ENCODE measurements at places on chromosomes 3 and 15.

DNA sequence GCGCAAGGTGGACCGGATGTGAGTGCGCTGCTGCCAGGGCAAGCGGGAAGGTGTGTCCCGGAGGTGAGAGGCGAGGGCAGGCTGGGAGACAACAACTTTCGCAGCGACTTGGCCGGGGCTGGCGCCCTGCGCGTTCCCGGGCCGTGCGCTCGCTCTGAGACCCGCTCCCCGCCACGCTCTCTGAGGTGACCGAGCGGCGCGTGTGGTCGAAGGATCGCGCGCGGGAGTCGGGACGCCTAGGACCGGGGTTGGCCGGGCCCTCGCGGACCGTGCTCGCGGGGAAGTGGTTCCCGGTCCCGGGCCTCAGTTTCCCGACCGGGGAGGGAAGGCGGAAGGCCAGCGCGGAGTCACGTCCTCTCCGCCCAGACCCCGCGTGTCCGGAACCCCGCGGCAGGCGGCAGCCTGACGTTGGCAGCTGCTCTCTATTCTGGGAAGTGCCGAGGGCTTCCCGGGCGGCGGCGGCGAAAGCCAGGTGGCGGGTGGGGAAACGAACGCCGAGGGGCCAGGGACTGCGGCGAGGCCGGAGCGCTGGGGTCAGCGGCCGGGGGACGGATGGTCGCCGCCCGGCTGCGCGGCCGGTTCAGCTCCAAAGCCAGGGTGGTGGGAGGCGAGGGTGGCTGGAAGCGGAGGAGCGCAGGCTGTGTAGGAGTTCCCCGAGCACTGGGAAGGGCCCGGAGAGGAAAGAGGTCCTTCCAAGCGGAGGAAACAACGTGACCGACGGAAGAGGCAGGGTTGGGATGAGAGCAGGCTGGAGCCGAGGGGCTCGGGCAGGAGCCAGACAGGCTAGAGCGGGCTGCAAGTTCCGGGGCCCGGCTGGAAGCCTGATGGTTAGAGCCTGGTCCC lies 1.0 kb upstream of the IGF2BP2 start:
- peak; percentile 9 for DNase-seq

DNA sequence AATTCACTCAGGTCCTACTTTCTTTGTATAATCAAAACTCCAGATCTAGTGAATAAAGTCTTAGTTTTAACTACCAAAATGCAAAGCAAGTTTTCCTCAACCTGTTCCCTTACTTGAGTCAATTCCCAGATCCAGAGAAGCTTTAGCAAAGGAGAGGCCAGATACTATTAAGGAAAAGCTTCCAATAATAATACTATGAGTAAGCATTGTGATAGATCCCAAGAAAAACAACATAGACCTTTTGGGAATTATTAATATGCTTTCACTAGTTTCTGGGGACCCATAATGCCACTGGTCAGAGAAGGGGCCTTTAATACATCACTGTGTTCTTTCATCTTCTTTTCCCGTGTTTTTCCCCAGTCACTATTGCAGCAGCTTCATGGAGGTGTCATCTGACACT lies 339.9 kb upstream of the CDIN1 start:
- no peak for DNase-seq

GRCh38 chr3:121835465-121835801 lies 424 bp downstream of the EAF2 start:
- no peak for DNase-seq

GRCh38 chr3:190017521-190018288 lies 103.0 kb downstream of the P3H2 start:
- no peak for DNase-seq

DNA sequence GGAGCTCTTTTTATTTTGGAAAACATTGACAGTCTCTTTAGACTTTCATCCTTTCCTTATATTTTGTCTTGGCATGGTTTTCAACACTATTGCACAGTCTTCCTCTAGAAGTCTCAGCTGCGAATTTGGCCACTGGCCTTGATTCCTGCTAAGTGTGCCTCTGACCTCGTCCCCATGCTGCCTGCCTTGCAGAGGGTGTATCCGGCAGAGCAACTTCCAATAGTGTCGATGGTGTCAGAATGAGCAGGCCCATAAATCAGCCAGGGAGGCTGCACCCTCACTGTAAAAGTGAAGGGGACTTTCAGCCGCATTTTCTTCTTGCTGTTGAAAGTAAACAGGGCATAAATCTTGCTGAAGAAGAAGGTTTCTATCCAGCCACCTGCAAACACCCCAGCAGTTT lies 336.7 kb upstream of the TRIM42 start:
- no peak for DNase-seq

- no peak for DNase-seq
Observed at GRCh38 chr15:63809452-63809851, 24.3 kb downstream of the HERC1 start.

DNA sequence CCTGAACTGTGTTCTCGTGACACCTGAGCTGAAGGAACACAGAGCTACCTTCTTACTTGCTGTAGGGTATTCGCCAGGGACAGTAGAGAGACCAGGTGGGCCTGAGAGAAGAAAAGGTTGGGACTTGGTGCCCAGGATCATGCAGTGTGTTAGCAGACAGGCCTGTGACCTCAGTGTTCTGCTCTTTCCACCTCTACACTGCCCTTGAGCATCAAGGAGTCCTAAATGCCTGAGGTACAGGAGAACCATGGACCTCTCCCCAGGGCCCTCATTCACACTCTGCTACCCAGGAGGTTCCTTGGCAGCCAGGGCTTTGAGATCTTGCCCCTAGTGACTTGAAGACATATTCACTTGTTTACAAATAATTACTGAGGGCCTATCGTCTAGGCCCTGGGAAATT lies 22.2 kb upstream of the JMJD7 start:
- no peak for DNase-seq

- DNase-seq = no peak
Observed at GRCh38 chr15:60179786-60180391, 175.8 kb downstream of the FOXB1 start.

- no peak for DNase-seq
Observed at GRCh38 chr3:126573492-126574117, 14.9 kb upstream of the C3orf22 start.
